ENCODE measurements at places on chromosomes 4 and X. TPM values are rescaled to one million over a fixed set of nuclear protein-coding genes. Genes with fewer than 3 reads are reported as not detected.

DNA sequence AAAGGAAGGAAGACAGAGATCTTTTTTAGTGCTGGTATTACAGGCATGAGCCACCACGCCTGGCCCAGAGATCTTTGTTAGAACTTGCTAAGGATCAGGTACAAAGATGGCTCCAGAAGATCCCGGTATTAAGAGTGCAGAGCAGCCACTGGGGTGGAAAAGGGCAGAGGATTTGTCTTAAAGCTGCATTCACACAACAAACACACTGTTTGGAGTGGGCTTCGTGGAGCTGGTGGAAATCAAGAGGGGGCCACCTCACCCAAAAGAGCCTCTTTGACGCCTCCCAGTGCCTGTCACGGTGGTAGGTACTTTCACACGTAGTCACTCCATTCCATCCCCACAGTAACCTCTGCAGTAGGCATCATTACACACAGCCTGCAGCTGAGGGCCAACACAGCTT, 13.3 kb downstream of the HELT start:
- no peak for DNase-seq

DNA sequence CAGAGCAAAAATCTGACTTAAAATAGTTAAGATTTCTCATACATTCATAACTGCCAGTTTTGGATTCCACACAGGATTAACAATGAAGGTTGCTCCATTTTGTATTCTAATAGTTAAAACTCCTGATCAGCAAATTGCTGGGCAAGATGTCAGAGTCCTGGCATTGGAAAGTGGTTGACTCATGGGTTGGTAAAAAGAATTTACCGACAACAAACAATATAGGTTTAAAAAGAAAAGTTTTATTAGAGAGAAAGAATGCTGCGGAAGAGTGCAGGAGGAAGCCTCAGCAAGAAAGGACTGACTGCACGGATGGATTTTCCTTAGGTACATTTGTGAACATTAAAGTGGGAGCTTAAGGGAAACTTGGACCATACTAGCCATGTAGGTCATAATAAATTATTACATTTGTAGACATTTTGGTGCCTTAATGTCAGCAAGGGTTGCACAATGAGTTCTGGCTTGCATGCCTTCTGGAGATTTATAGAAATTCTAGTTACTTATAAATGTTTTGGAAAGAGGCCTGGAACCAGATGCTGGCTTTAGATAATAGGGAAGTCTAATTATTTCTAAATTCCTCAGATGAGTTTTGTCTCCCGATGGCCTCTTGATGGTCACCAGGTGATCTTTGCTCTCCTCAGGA, 25.4 kb upstream of the IL2 start:
- DNase-seq = no peak

DNA sequence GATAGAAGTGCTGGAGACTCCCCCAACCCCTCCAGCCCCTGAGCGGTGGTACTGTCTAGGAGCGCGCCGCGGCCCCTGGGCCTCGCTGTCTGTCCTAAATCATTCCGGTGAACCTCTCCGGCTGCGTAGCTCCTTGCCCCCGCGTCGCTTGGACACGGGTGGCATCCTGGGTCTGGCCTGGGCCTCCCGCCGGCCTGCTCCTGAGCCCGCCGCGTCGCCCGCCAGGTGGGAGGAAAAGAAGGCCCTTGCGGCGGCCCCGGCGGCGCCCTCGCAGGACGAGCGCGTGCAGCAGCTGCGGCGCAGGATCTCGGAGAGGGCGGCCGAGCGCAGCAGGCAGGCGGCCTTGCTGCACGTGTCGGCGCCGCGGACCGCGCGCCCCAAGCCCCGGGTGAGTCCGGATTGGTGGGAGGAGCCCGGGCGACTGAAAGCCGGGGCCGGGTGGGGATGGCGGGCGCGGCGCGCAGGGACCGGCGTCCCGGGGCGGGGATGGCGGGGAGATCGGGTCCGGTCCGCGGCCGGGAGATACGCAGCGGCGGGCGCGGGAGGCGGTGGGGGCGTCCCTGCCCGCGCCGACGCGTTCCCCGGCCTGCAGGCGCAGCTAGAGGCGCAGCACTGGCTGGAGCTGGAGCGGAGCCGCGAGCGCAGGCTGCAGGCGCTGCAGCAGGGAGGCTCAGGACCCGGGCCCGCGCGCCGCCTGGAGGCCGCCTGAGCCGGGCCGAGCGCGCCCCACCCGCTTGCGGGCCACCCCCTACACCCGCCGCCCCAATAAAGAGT, 6.5 kb upstream of the RNF4 start:
- DNase-seq = peak; percentile 91

- DNase-seq = no peak
These were observed 67.5 kb upstream of the CLDN34 start for GRCh38 chrX:9899640-9900111.

GRCh38 chr4:27916452-27917184, 1056.0 kb downstream of the STIM2 start:
- no peak for DNase-seq

GRCh38 chrX:153643431-153644351, 3.3 kb upstream of the DUSP9 start:
- DNase-seq = peak; percentile 73

DNA sequence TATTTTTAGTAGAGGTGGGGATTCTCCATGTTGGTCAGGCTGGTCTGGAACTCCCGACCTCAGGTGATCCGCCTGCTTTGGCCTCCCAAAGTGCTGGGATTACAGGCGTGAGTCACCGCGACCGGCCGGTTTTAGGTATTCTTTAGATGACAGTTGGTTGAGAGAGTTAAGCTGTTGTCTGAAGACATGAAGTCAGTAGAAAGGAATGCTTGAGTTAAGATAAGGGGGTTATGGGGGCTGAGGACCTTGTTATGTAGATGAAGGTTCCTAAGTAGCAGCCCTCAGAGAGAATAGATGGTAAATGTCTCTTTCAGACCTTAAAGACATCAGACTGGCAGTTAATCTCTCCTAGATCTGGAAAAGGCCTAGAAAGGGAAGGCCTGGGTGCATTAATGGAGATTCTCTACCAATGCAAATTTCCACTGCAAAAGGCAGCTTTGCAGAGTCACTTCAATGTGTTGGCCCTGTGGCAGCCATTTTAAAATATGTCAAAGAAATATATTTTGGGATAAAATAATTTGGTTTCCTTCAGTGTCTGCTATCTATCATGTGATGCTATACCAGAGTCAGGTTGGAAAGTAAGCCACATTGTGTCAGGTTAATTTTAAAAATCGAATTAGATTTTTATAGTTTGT, 6.4 kb upstream of the ZNF674 start:
- DNase-seq = no peak

DNA sequence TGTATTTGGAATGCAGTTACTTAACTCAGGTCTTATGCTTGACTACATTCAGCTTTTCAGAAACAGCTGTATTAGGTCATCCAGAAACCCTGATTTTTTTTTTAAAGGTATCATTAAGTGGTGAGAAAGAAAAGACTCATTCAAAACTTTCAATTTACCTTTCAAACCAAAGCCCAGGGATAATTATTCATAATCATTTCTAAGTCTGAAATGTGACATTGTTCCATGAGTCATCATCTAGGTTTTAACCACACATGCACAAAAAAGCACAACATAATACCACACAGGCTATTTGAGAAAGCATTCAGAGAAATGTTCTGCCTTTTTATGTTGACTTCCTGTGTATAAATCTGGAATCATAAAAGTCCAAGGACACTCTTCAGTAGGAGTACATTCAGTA, 288.2 kb downstream of the IL1RAPL2 start:
- DNase-seq = no peak

DNA sequence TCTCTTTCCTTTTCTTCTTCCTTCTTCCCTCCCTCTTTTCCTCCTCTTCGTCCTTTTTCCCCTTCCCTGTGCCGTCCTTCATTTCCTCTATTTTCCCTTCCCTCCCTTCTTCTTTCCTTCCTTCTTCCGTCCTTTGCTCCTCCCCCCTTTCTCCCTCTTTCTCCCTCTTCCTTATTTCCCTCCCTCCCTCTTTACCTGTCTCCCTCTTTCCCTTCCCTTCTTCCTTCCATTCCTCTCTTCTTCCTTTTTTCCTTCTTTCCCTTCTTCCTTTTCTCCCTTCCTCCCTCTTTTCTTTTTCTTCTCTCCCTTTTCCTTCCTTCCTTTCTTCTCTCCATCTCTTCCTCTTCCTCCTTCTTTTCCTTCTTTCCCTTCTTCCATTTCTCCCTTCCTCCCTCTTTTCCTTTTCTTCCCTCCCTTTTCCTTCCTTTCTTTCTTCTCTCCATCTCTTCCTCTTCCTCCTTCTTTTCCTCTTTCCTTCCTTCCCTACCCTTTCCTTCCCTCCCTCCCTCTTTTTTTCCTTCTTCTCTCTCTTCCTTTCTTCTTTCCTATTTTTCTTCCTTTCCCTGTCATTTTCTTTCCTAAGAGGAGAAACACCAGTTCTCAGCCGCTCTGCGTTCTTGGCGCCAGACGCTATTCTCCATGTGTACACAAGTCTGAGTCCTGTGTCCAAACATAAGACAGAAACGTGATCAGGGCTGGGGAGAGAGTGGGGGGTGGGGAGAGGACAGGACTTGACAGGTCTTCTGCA, 597.1 kb downstream of the MID1IP1 start:
- DNase-seq = no peak

- no peak for DNase-seq
These were observed 57.0 kb upstream of the LRAT start for GRCh38 chr4:154686838-154687237.

- DNase-seq = peak; percentile 62
These were observed 88.9 kb upstream of the RPL34 start for GRCh38 chr4:108531461-108531860.

DNA sequence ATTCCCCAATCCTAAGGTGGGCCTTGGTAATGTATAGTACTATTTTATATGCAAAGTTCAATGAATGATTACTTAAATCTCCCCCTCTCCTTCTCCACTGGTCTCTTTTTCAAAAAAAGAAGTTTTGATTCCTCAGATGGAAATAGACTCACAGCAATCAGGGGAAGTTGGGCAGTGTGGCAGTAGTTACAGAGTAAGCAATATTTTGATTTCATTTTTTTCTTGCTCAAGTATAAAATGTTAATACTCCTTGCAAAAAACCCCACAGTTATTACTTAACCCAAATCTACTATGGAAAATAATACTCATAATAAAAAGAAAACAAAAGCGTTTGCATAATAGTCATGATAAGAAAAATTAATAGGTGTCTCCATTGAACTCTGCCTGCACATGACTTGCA, 56.9 kb upstream of the CXCL8 start:
- DNase-seq = no peak

DNA sequence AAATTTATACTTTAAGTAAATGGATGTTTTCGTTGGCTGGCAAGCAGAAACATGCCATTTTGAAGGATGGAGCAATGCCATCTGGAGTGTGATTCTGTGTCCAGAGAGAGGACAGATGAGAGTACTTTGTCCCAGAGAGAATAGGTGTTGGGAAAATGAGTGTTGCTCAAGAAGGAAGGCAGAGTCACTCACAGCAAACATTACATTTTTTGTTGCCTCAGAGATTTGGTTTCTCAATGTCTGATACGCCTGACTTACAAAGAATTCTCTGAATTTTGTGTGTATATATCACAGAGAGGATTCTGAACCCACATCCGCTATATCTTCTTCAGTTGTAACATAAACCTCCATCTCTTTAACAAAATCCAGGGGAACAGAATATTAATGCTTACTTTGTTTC, 102.8 kb upstream of the PCDH18 start:
- no peak for DNase-seq

DNA sequence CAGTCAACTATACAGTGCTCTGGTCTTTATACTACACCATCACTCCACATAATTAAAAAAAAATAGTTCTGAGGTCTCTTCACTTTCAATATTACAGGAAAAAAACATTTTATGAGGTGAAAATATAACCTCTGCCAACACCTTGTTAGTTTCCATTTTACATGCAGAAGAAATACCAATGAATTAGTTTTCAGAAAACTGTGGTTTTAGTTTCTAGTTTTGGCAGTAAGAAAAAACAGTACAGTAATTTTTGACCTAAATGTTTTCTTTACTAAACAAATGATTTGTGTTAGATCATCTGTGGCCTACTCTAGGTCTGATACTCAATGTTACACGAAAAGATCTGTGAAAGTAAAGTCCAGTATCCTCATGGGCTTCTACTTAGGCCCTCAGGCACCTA, 10.0 kb downstream of the SULT1E1 start:
- DNase-seq = no peak

- DNase-seq = no peak
These were observed 218.2 kb upstream of the FMR1 start for GRCh38 chrX:147693511-147693910.

DNA sequence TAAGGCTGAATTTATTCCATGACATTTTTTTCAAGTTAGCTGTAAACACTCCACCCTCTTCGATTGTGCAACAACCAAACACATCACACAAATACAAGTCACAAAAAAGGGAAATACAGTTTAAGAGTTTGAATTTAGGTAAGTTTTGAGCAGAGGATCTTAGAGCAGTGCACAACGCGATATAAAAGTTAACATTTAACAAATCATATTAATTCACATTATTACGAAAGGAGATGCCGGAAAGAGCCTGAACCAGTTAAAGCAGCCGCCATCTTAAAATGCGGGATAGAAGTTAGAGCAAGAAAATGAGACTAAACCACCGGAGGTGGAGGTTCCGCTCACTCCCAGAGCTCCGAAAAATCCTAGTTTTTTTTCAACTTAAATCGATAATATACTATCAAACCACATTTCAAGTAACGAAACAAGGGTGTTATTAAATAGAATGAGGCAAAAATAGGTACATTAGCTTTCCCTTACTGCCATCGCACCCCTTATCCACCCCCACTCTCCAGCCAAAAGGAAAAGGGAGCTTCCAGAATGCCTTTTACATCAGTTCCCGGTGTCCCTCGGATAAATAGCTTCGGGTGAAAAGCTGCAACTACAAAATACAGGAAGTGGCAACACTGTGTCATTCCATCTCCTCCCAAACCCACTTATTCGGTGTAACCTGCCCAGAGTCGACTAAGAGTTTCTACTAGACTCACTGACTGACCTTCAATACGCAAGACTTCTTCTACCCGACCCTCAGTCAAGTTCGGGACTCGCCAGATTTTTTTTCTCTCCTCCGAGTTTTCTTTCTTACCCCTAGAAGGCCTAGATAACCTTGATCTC, 1.9 kb downstream of the UBE2D3 start:
- DNase-seq = peak; percentile 81

DNA sequence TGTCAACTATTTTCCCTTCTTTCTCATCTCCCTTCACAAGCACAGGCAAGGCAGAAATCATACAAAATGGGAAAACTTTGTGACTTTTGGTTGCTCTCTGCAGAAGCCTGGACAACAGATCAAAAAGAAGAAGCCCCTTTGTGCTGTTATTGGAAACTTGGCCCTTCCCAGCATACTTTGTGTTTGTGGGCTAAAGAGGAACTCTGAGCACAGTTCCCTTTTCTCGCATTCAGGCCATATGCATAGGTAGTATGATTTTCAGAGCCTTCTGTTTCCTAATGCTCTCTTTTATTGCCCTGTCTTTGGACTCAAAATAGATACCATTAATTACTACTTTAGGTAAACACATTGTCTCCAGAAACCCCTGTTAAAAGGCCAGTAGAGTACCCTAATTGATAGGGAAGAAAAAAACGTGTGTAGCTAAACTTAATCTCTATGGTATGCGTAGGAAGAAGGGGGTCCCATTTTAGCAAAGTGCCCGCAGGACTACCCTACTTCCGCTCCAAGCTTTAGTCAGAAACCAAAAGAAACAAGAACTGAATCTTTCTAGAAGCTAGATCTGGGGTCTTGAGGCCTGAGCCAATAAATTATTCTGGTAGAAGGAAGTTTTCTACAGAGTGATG, 26.6 kb downstream of the VSIG4 start:
- DNase-seq = no peak

Gene TMSB15C
- 3.1 TPM for total RNA-seq

Gene CENPC
- total RNA-seq = 28.3 TPM

Gene TRIM75
- not detected for total RNA-seq

Gene GRID2
- total RNA-seq = not detected

Gene ENOPH1
- total RNA-seq = 68.0 TPM

Gene MAGED2
- total RNA-seq = 25.2 TPM

Gene TNMD
- total RNA-seq = not detected

Gene ADH7
- not detected for total RNA-seq

Gene TRAPPC2
- 15.4 TPM for total RNA-seq

Gene MSX1
- total RNA-seq = not detected
